Activated naive CD4-positive, alpha-beta T cell treated with anti-CD3 and anti-CD28 coated beads, Interleukin-2, amount 10 ng/mL, durations not matched to agents 7 days and 5 days (primary cell): ENCODE measurements at places on chromosomes 3 and 15.

GRCh38 chr3:135622656-135623055 lies 342.9 kb upstream of the PPP2R3A start:
- no peak for DNase-seq

DNA sequence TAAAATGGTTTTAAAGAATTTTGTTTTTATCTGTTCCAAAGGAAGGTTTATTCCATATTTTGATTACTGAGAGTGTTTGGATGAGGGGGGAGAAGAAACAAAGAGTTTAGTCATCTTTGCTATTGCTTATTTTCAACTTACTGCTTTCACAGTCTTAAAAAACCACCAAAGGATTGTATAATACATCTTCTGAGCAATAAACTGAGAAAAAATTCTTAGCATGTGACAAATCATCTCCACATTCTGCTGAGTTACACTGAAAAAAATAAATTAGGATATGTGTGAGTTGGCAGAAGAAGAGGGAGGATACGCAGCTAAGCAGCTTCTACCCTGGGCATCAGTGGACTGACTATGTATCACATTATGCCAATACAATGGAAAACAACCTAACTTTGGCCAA lies 23.2 kb upstream of the ACTC1 start:
- no peak for DNase-seq

GRCh38 chr15:41401904-41402267 lies 410 bp downstream of the NDUFAF1 start:
- no peak for DNase-seq

- DNase-seq, result no peak
Observed at GRCh38 chr3:159668990-159669476, 319.6 kb upstream of the IL12A start.

DNA sequence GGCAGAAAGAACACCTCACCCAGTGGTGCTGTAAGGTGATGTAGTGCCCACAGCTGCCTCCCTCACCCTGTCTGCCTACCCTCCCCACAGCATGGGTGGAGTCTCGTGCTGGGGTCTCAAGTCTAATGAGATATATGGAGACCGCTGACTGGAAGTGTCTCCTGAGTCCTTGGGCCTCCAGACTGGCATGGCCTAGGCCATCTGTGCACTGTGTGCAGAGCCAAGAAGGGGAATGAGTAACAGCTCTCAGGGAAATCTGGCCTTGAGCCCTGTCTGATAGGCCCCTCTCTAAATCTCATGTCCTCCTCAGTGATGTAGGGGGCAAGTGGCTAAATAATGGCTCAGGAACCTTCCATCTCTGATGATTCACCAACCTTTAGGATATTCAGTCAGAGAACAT lies 277.4 kb downstream of the PLCL2 start:
- DNase-seq, result no peak

- no peak for DNase-seq
Observed at GRCh38 chr15:32901995-32902394, 184.2 kb downstream of the GREM1 start.

DNA sequence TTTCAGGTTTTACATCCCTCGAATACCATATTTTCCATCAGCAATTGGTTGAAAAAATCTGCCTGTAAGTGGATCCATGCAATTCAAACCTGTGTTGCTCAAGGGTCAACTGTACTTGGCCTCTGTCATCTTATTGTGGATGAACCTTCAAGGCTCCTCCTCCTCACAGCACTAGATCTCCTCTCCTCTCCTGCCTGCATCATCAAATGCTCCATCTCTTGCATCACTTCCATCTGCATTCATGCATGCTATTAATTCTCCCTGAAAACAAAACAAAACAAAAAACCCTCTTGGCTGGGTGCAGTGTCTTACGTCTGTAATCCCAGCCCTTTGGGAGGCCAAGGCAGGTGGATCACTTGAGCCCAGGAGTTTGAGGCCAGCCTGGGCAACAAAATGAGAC lies 10.1 kb downstream of the BCL2L10 start:
- DNase-seq, result no peak

DNA sequence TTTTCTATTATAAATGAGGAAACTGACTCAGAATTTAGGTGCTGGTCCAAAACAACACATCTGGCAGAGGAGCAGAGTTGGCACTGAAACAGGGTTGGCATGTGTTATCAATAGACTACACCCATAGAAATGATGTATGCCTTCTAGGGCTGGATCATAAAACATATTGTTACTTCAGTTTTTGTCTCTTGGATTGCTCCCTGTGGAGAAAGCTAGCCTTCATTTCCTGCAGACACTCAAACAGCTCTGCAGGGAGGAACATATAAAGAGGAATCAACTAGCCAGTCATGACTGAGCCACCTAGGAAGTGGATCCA lies 507 bp upstream of the MRPL3 start:
- no peak for DNase-seq

DNA sequence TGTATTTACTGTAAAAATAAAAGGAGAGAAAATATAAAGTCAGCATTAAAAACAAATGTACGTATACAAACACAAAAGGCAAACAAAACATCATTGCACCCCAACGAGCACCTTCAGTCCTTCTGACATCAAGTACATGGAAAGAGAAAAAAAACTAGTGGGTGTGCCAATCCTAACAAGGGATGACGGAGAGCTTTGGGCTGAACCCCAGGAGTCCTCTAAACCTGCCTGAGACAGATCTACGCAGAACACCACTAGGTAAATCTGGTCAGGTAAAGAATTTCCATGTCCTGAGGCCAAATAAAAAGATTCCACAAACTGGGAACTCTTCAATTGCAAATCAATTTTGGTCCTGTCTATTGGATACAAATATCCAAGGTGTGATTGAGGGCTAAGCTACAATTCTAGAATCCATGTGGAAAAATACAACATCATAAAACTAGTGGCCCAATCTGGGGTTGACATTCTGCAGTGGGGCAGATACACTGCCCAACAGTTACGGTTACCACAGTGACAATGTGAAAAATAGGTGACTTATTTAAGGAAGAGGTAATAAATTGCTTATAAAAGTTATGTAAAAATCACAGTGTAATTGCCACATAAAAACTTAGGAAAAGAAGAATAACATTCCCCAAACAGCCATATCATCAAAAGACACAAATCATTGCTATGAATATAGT lies 14.2 kb downstream of the IFT80 start:
- no peak for DNase-seq

- no peak for DNase-seq
Observed at GRCh38 chr3:155402656-155403055, 109.2 kb upstream of the STRIT1 start.

DNA sequence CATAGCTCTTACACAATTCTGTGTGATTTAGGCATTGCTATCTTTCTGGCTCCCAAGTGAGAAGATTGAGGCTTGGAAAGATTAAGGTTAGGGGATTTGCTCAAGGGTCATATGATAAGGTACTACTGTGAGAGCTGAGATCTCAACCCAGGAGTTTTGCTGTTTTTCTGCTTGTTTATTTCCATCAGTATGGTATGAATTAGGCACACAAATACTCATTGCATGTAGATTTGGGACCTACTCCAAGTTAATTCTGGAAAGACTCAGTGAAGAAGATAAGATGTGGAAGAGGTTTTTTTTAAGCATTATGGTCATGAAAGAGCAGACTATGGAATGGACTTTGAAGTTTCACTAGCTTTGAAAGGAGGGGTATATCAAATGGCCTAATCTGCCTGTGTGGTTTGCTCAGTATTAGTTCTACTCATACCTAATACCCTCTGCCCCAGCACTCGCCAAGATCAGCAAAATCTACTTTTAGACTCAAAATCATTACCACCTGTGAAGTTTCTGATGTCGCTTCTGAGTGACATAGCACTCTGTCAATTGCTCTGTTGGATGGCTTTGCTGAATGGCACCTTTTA lies 12.5 kb downstream of the MBNL1 start:
- DNase-seq, result no peak

- DNase-seq, result no peak
Observed at GRCh38 chr3:126510308-126510910, 7.2 kb downstream of the UROC1 start.

DNA sequence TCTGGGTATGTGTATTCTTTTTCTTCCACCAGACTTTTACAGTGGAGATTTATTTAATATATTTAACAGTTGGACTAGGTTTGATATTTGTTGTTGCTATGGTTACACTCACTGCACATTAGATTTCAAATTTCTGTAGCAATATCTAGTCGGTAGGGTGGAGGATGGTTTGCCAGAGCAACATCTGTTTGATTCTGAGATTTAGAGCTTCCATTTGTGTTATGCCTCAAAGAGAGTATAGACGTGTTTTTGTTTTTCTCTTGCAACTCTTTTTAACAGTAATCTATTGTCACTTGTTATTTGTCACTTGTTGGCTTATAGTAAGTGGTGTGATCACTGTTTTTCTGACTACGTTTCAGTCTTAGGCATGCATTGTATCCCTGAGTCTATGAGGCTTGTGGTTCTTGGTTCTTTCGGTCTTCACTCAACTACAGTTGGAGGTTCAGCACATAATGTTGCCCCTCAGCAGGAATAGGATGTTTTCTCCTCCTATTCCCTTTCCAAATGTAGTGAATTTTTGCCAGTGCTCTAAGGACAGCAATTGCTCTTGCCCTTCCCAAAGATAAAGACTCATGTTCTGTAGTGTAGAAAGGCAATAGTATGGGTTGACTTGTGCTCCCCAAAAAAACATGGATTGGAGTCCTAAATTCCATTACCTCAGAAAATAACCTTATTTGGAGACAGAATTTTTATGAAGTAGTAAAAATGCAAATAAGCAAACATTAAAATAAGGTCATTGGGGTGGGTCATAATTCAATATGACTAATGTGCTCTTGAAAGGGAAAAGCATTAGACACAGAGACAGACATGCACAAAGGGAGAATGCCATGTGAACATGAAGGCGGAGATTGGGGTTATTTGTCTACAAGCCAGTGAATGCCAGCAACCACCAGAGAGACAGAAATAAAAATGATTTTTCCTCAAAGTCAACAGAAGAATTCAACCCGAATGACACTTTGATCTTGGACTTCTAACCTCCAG lies 692.1 kb downstream of the DIPK2A start:
- DNase-seq, result no peak

DNA sequence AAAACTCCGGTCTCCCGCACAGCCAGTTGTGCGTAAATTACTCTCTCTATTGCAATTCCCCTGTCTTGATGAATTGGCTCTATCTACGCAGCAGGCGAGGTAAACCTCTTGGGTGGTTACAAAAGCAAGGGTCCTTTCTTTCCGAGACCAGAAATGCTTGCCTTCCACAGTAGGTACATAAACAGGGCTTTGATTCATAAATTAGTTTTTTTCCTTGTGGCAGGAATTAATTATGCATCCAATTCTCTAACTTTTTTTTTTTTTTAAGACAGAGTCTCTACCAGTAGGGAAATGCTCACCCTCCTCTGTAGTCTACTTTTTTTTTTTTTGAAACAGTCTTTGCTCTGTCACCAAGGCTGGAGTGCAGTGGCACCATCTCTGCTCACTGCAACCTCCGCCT lies 16.3 kb downstream of the CD80 start:
- no peak for DNase-seq

DNA sequence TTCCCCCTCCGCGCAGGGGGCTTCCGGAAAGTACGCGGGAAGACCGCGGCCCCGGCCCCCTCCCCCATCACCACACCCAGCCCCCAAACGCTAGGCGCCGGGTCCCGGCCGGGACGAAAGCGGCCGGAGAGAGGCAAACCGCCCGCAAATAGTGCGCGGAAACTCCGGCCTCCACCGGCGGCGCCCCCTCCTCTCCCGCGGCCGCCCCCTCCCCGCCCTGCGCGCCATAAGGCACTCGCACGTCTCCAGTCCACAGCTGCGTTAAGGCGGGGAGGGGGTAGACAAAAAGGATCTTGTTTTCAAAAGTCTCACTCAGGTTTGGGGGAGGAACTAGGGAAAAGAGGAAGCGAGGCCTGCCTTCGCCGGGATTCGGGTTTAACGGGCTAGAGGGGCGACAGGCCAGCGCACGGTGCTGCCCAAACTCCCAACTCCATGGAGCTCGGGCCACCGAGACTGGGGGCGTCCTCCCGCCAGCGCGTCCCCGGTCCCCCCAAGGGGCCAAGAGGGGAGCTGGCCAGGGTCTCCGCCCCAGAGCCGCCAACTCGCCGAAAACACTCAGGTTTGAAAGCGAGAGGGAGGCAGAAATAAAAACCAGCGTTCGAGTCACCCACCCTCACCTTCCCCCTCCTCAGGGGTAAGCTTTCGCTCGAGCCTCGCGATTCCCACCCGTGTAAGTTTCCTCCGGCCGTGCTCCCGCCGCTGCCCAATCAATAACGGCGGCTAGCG lies 1.8 kb downstream of the ANP32A start:
- DNase-seq, result peak; percentile 55

- no peak for DNase-seq
Observed at GRCh38 chr3:21234933-21235332, 516.1 kb downstream of the ZNF385D start.

GRCh38 chr3:76986876-76987474 lies 52.9 kb upstream of the ROBO2 start:
- no peak for DNase-seq

DNA sequence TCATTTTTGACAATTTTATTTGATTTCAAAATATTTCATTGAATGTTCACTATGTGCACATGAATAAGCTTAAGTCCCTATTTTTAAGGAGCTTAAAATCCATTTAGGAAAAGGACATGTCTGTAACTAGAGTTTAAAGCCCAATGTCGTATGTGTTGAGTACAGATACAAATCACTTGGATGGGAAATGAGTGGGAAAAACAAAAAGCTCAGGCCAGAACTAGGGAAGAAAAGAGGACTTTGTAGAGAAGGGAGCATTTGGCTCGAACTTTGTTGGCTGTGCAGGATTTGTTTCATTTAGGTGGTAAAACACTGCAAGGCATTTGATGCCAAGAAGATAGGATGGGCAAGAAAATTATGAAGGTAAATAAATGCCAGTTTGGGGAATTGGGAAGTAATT lies 653.1 kb upstream of the KCNMB2 start:
- no peak for DNase-seq

DNA sequence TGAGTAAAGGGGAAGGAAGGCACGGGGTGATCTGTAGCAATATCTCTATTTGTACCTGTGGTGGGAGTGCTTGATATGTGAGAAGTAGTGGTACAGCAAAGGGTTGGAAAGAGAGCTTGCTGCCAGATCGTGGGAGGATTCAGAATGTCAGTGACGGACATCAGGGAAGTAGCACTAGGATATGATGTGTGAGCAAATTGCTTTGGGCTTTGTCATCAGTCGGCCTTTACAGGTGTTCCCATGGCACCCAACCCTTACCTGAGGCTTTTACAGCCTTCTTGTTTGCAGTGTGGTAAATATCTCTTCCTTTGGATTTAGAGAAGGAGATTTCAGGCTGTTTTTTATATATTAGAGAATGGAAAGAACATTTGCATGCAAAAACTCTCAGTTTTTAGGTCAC lies 29.8 kb downstream of the IL1RAP start:
- DNase-seq, result no peak

GRCh38 chr3:152225201-152225600 lies 43.5 kb upstream of the MBNL1 start:
- no peak for DNase-seq
